B cell (primary cell): ENCODE measurements at places on chromosomes 3 and 15.

GRCh38 chr3:59798372-59799086 is 748.7 kb upstream of the CFAP20DC start:
- DNase-seq: no peak

GRCh38 chr3:107629566-107629965 is 106.8 kb downstream of the BBX start:
- DNase-seq: no peak

GRCh38 chr15:73599934-73600333 is 33.3 kb downstream of the NPTN start:
- no peak for DNase-seq

- DNase-seq: no peak
Observed at GRCh38 chr3:178308771-178309170, 227.5 kb upstream of the KCNMB2 start.

DNA sequence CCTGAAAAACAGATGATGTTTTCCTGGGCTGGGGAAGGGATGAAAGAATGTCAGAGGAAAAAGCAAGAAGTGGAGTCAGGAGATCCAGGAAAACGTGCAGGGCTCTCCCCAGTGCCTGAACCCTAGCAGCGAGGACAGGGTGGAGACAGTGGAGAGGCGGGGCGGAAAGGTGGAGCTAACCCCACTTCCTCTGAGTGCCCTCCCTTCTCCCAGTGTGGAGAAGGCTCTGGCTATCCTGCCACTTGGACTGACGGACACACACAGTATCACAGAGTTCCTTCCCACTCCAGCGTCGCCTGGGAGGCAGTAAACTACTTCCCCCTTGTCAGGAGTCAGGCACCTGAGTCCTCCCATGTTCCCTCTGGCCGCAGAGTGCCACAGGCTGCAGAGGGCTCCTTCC is 125.3 kb upstream of the CHRNA7 start:
- DNase-seq: no peak

DNA sequence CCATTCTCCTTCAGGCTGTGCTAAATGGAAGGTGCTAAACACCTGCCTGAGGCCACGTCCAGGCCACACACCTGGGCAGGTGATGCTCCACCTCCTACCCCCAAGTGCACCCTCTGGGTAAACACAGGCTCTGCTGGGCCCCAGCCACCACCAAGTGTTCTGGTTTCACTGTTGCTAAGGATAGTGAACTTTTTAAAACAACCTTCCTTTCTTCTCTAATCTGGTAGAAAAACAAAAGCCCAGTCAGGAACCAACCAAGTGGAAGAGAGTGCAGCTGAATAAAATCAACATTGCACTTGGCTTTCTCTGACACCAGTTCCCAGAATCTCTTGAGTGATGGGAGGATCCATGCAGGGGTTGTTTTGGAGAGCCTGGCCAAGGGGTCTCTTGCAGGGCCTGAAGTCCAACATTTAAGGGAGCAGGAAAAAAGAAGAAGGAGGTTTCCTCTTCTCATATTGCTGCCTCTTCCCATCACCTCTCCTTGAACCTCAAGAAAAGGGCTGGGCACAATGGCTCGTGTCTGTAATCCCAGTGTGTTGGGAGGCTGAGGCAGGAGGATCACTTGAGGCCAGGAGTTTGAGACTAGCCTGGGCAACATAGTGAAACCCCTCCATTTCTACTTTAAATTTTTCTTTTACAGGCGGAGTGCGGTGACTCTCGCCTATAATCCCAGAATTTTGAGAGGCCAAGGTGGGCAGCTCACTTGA is 26.2 kb upstream of the ATP13A3 start:
- DNase-seq: no peak

GRCh38 chr3:32816439-32817256 is 1.1 kb upstream of the TRIM71 start:
- DNase-seq: peak; percentile 48

GRCh38 chr3:115913069-115913686 is 289.9 kb downstream of the GAP43 start:
- DNase-seq: no peak

- DNase-seq: no peak
Observed at GRCh38 chr3:131797776-131798175, 237.0 kb downstream of the CPNE4 start.

- DNase-seq: no peak
Observed at GRCh38 chr3:69719587-69720122, 19.6 kb upstream of the MITF start.

GRCh38 chr15:49877117-49877872 is 241.7 kb downstream of the ATP8B4 start:
- no peak for DNase-seq

- DNase-seq: no peak
Observed at GRCh38 chr3:9403463-9403862, 6.0 kb downstream of the SETD5 start.

DNA sequence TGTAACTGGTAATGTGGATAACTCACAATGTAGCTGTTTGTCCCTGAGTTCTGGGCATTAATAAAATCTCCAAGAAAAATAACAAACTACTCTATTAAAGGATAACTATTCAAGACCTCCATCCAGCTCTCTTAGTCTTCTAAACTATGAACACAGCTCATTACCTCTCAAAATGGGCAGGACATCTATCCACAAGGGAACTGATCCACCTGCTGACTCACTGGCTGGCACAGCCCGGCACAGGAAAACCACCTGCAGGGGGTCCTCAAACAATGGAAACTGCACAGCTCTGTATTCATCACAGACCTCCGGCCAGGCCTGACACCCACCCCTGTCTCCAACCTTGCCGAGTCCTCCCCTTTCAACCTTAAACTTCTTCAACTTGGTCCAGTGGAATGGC is 255.4 kb downstream of the TJP1 start:
- no peak for DNase-seq

DNA sequence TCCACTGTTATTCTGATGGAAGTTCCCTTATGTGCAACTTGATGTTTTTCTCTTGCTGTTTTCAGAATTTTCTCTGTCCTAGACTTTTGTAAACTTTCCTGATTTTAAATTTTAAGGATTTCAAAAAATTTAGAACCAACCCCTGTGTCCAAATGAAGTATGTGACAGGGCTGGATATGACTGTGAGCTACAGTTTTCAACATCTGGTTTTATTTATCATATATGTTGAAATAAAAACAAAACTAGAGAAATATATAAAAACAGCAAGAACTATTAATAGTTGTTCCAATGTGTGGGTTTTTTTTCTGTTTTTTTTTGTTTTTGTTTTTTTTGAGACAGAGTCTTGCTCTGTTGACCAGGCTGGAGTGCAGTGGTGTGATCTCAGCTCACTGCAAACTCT is 47.4 kb upstream of the PSMD6 start:
- no peak for DNase-seq

GRCh38 chr15:22915866-22916515 is 64.2 kb downstream of the CYFIP1 start:
- no peak for DNase-seq

DNA sequence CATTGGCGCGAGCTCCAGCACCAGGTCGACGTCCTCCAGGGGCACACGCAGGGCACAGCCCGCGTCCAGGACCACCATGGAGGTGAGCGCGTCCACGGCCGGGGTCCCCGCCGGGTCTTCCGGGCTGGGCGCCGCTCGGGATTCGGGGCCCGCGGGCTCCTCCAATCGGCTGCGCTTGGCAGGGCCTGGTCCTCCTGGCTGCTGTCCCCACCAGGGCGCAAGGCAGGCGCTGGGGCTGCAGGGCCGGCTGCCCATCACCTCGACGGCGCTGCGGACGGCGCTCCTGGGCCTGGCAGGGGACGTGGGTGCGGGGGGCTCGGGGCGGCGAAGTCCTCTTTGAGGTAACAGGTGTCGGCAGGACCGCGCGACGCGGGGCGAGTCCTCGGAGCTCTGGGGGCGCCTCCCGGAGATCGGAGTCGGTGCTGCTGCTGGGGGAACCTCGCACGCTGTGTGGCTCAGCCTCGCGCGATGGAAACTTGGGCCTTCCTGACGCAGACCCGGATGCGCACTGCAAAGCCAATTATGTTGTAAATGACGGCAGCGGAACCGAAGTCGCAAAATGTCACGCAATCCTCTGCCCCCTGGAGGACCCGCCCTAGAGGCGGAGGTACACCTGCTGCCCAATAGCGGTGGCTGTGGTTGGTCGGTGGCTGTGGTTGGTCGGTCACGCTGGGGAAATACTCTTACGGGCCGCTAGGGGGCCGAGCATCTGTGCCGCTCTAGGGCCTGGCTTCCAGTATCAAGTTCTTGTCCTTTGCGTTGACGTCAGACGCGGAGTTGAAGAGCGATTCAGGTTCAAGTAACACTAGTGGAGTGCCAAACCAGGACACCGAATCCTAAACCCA is at the start of gene PRR23C:
Gene PRR23C, minus strand, starts transcription at position 527 of the 845 bp plus-strand sequence. Its CDS starts 272 bp downstream, at position 255.
- no peak for DNase-seq

DNA sequence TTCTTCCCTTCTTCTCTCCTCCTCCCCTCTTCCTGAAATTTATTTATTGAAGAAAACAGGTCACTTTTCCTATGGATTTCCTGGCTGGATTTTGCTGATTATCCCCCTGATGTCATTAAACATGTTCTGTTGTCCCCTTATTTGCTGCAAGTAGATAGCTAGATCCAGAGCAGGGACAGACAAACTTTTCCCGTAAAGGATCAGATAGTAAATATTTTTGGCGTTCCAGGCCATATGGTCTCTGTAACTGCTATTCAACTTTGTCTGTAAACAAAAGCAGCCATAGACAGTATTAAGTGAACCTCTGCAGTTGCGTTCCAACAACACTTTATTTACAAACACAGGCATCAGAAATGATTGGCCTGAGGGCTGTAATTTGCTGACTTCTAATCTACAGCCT is 241.3 kb downstream of the NEK10 start:
- no peak for DNase-seq

- no peak for DNase-seq
Observed at GRCh38 chr15:39216816-39217215, 364.1 kb upstream of the THBS1 start.

GRCh38 chr3:28575746-28576613 is 227.4 kb upstream of the AZI2 start:
- DNase-seq: no peak

GRCh38 chr3:18751514-18751913 is 326.4 kb upstream of the SATB1 start:
- no peak for DNase-seq

DNA sequence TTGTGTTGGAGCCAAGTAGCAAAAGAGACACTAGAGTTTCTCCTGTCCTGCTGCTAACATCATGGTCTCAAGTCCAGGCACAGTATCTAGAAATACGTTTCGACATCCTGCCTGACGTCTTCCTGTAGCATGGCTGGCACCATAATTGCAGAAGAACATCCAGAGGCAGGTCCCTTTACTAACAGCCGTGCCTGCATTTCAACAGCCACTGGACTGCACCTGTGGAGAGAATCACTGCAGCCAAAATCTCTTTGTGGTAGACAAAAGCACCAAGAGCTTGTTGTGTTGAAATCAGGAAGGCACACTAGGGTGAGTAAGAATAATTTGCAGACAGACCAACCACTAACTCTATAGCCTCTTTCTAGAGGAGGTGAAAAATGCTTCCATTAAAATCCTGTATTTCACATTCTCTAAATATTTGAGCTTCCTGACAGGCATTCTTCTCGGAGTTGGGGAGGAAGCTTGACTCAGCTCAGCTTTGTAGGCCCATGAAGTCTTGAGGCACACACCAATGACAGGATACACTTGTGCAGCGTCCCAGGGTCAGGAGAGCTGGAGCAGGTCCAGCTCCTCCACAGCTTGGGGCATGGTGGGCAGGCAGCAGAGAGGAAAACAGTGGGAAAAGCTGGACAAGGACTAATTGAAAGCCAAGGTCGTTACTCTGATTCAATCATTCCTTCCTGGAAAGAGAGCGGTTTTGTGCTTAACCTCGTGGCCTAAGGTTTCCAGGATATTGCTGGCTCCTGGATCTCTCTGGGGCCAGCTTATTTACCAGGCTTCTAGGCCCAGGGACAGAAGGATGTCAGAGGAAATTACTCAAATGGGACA is 244.9 kb downstream of the FAM43A start:
- no peak for DNase-seq

DNA sequence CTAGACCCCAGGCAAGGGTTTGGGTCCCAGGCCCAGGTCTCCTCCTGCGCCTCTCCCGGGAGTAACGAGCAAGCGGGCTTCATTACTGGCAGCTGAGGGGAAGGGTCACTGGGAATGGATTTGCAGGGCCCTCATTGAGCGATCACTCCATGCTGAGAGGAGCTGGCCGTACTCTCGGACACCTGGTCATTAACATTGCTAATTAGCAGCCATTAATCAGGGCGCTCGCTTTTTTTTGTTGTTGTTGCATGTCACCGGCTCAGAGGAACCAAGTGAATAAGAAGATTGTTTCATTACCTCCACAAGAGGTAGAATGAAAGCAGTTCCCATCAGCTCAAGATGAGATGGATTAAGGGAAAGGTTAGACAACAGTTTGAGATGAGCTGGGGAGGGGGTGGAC is 293.0 kb upstream of the ATP11B start:
- DNase-seq: no peak

GRCh38 chr3:193702967-193703366 is 110.0 kb downstream of the OPA1 start:
- DNase-seq: no peak

DNA sequence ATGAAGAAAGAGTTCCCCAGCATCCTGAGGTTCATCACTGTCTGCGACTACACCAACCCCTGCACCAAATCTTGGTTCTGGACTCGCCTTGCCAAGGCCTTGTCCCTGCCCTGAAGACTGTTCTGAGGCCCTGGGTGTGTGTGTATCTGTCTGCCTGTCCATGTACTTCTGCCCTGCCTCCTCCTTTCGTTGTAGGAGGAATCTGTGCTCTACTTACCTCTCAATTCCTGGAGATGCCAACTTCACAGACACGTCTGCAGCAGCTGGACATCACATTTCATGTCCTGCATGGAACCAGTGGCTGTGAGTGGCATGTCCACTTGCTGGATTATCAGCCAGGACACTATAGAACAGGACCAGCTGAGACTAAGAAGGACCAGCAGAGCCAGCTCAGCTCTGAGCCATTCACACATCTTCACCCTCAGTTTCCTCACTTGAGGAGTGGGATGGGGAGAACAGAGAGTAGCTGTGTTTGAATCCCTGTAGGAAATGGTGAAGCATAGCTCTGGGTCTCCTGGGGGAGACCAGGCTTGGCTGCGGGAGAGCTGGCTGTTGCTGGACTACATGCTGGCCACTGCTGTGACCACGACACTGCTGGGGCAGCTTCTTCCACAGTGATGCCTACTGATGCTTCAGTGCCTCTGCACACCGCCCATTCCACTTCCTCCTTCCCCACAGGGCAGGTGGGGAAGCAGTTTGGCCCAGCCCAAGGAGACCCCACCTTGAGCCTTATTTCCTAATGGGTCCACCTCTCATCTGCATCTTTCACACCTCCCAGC is 2.9 kb downstream of the MYD88 start:
- no peak for DNase-seq

DNA sequence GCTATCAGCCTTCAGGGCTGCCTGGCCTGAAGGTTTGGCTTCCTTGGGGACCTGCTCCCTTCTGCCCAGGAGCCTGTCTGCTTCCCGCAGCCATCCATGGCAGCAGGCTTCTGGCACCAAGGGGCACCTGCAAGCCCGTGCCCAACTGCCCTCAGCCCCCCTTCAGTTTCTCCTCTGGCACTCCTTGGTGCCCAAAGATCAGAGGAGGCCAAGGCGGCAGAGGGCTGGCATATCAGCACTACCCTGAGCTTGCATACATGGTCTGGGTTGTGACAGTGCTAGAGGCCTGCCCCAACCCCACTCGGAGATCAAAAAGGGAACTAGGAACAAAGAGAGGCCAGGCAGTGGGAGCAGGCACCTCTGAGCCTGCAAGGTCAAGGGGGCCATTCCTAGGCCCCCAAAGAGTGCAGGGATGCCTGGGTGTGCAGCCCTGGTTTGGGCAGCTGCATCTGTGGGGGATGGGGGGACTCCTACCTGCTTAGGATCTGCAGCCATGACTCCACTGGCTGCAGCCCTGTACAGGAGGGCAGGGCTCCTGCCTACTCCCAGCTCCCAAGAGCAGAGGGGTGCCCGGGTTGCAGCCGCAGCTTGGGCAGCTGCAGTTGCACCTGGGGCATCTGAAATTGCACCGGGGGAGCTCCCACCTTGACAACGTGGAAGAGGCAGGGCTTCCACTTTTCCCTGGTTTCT is 76.2 kb upstream of the TP63 start:
- DNase-seq: no peak
